ENCODE measurements at places on chromosomes 11 and 22.

- no peak for DNase-seq
Observed at GRCh38 chr11:104968355-104968855, at the start of gene CASP4. Gene CASP4 (minus strand): TSS chr11:104968574. CDS start chr11:104968525, 49 bp downstream.

DNA sequence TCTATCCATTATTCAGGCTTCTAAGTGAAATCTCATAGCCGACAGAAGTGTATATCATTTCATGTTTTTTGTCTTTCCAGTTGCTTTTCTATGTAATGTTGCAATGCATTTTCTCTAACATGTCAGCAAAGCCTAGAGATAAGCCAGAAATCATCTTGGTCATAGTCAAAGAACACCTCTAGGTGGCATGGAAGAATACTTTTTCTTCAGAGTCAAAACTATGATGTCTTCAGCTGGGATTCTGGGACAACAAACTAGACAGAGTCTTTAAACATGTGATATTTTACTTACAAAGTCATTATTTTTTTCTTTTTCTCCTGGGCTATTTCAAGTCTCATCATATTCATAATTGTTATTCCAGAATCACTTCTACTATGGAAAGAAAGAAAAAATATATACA lies 4.4 kb downstream of the GAS2 start:
- no peak for DNase-seq

GRCh38 chr11:963852-964251 lies 38.2 kb downstream of the AP2A2 start:
- no peak for DNase-seq

DNA sequence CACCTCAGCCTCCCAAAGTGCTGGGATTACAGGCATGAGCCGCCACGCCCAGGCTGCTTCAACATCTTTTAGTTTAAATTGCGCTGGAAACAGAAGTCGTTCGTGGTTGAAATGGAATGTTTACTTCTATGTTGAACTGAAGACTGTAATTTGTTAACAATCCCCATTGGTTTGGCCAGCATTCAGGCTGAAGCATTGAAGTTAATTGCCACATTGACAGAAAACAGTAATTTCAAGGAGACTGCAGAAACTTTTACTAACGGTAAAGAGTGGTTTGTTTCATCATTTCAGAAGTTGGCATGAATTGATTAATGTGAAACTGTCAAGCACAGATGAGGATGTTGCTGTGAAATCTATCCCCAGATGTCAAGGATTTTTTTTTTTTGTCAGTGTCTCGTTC lies 14.2 kb downstream of the AP5B1 start:
- no peak for DNase-seq

DNA sequence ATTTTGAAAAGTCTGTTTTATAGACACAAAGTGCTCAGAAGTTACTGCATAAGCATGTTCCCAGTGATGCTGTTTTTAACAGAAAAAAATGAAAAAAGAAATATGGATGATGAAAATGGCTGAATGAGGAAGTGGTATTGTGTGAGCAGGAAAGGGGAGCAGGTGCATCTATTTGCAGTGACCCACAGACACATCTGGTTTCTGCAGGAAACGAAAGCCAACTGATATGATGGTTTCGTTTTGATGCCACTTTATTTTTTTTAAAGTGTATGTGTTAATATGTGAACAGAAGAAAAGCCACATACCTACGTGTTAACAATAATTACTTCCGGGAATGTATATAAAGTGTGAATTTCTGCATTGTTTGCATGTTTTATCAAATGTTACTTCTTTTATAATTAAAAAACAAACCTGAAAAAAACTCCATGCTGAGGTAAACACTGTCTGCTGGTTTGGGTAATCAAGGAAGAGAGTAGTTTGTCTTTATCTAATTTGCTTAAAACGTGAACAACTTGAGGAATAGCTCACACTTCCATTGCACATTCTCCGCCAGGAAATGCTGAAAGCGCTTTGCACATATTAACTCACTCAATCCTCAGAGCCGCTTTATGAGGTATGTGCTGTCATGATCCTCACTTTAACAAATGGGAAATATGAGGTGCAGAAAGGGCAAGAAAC lies 1335.9 kb downstream of the TBC1D22A start:
- no peak for DNase-seq

DNA sequence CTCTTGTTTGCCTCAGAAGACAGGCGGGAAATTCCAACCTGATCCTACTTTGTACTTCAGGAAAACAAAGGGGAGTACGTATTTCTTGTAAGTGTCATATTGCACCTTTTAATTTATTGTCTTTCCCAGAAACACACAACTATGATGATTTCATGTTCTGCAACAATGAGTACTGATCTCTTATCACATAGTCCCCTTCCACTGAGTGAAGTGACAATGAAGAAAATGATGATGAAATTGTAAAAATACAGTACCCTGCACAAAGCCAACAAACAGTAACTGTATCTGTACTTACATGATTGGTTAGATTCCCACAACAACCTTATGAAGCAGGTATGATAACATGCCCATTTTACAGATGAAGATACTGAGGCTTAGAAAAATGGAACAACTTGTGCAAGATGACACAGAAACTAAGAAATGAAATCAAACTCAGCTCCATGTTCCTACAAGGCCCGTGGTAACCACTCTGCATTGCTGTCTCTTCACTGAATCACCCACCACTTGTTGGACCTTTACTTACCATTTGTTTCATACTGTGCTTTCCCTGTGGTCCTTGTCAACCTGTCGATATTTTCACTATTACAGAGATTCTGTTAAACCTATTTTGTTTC lies 37.5 kb downstream of the SLC1A2 start:
- no peak for DNase-seq

GRCh38 chr11:119371778-119372182 lies 9.7 kb downstream of the USP2 start:
- DNase-seq = no peak

DNA sequence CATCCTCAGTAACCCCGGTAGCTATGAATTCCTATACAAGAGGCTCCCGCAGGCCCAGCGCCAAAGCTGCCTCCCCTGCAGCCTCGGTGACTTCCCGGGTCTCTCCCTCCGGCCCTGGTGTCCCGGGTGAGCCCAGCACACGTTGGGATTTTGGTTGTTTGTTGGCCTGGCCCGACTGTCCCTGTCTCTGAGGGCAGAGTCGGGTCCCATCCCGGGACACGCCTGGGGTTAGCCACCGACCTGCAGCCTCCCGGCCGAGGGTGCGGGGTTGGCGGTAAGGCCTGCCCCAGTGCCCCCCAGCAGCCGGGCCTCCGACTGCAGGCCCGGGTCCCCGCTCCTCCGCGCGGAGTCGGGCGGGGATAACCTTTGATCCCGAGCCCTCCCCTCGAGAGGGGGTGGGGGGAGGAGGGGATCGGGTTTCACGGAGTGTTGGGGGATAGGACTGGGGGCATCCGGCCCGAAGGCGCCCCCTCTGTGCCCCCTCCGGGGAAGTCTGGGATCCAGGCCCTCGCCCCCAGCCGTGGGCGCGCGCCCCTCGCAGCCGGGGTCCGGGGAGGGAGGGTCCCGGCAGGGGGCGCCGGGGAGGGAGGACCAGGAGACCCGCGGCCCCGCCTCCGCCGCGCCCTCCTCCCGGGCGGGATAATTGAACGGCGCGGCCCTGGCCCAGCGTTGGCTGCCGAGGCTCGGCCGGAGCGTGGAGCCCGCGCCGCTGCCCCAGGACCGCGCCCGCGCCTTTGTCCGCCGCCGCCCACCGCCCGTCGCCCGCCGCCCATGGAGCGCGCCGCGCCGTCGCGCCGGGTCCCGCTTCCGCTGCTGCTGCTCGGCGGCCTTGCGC lies at the start of gene FBLN1:
Gene FBLN1 (plus strand): TSS at position 669 of the 835 bp plus-strand sequence. CDS start 103 bp downstream, at position 772.
- DNase-seq = no peak

- DNase-seq = no peak
Observed at GRCh38 chr22:26474682-26475081, 8.9 kb downstream of the HPS4 start.

DNA sequence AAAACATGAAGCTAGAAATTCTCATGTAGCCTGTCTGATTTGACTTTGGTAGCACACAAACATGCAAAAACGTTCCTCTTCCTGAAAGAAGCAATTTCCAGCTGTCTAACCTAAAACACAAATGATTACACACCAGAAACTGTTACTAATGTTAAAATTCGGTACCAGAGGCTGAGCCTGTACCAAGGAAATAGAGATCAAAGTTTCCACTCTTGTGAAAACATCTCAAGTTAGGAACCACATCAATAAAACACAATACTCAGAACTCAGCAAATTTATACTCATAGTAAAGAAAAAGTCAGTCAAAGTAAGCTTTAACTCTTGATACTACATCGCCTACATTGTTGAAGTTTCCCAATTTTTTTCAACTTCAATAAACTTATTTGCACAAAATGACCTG lies 107.8 kb downstream of the FCHSD2 start:
- DNase-seq = no peak

GRCh38 chr11:34207487-34208180 lies 102.2 kb downstream of the NAT10 start:
- no peak for DNase-seq

DNA sequence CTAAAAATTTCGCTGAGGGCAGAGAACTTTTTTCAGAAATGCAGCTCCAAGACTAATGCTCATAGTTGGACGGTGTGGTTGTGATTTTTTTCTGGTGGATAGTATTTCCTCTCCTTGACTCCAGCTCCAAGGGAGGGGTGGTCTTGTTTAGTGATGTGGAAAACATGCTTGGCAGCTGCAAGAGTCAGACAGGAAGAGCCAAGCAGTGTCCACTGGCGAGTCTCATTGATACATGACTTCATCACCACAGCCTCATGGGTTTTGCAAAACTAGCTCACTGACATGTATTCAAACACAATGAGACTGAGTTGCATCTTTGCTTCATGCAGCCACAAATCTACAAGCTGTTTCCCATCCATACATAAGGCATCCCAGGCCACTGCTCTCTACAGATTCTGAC lies 7.3 kb upstream of the KCNJ1 start:
- DNase-seq = no peak

- no peak for DNase-seq
Observed at GRCh38 chr22:44759430-44760310, 7.3 kb downstream of the ARHGAP8 start.

DNA sequence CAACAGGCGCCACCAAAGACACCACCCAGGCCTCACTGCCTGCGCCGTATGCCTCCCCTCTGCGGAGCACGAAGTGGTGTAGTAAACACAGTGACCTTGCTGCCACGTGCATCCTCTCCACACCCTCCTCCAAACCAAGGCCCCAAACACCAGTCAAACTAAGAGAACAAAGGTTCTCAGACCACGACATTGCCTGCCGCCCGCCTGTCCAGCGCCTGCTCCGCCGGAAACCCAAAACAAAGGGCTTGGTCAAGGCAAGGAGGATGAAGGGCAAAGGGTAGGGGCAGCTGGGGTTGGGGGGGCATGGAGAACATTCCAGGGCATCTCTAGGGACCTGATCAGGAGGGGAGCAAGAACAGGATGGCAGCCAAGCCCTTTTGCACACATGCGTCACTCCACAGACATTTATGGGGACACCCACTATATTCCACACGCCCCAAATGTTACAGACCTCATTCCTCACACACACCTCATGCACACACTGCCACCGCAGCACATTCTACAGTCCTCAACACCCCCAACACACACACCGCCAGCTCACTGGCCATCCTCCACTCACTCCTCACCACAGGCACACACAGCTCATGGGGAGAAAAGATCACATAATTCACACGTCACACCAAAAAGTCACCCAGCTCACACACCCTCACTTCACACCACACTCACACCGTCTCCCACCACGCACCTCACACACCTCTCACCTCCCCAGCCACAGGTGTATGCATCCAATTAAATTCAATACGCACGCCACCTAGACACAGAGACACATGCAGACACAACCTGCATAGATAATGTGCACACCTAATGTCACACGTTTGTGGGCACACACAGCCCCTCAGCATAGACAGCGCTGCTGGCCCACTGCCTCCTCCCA lies 34.5 kb downstream of the PDE2A start:
- no peak for DNase-seq

- no peak for DNase-seq
Observed at GRCh38 chr22:27308513-27308912, 493.0 kb downstream of the MN1 start.

- no peak for DNase-seq
Observed at GRCh38 chr11:14617241-14618027, 26.2 kb upstream of the PDE3B start.

GRCh38 chr11:120339394-120339890 lies 3.2 kb downstream of the ARHGEF12 start:
- no peak for DNase-seq

DNA sequence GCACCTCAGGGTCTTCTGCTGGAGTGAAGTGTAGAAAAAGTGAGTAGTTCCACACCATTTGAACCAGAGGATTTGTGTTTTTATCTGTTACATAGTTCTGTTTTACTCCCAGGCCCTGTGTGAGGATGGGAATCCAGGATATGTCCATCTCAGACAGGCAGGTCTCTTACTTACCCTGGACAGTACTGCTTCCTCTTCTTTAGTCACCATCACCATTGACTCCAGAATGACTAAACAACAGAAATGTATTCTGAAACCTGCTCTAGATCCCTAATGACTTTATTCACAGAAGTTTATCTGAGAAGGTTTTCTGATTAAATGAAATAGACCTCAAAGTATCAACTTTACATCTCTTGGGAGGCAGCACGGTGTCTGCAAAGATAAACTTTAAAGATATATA lies 33.6 kb downstream of the CYP2R1 start:
- no peak for DNase-seq
